ENCODE measurements at places on chromosomes 13 and 19.

DNA sequence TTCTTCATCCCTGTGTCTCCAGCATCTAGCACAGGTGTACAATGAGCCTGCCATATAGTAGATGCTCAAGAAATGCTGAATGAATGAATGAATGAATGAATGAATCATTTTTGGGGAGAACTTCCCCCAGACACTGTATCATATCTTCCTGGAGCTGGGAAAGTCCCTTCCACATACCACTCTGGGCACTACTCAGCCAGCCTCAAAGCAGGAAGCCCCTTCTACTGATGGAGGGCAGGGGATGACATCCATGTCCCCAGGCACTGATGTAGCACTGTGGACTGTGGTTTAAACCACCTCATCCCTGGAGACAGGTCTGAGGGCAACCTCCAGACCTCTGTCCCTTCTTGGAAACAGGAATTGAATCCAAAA lies 4.8 kb downstream of the GNA15 start:
- DNase-seq = no peak

DNA sequence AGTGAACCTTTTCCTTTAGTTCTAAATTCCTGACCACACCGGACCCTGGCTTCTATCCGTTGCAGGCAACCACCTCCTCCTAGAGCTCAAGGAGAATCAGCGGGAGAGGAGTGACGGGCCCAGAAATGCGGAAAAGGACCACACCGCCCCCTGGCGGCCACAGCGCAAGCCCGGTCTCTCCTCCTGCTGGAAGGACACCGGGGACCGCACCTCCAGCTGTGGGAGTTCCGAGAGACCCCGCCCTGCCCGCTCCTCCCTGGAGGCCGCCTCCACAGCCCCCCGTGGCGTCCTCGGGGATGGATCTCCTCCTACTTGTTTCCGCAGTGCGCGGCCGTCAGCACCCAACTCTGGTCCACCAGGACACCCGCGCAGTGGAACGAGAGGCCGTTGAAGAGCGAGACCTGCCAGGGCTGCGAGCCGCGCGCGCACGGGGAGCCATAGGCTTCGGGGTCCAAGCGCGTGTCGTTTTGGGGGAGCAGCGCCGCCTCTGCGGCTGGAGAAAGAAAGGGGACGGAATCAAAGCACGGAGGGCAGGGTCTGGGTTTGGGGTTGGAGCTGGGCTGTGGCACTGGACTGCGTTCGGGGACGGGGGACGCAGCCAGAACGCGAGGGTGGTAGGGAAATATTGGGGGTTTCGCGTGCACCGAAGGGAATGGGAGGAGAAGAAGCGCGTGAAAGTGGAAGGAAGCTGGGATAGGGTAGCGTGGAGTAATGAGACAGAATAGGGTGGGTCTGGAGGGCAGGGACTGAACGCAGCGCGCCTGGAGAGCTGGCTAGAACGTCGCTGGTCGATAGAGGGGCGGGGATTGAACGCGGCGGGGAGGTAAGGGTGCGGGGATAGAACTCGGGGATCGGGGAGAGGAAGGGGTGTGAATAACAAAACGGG lies 2.5 kb downstream of the KLK10 start:
- DNase-seq = no peak

- DNase-seq = no peak
Observed at GRCh38 chr13:66689628-66690027, 540.5 kb downstream of the PCDH9 start.

DNA sequence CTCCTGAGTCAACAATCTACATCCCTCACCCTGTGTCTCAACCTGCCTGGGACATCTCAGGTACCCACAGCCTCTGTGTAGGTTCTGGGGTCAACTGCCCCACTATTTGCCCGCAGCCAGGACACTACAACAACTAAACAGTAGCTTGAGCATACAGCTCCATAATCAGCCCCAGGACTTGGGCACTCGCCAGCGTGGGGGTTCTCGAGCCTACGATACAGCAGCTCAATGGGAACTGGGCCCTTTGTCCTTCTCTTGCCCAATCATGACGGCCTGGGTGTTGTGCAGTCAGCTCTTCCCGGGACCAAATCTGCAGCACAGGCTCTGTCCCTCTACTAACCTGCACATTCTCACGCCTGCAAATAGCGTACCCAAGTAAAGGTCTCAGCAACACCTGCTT lies 1.3 kb downstream of the ZNF180 start:
- no peak for DNase-seq

DNA sequence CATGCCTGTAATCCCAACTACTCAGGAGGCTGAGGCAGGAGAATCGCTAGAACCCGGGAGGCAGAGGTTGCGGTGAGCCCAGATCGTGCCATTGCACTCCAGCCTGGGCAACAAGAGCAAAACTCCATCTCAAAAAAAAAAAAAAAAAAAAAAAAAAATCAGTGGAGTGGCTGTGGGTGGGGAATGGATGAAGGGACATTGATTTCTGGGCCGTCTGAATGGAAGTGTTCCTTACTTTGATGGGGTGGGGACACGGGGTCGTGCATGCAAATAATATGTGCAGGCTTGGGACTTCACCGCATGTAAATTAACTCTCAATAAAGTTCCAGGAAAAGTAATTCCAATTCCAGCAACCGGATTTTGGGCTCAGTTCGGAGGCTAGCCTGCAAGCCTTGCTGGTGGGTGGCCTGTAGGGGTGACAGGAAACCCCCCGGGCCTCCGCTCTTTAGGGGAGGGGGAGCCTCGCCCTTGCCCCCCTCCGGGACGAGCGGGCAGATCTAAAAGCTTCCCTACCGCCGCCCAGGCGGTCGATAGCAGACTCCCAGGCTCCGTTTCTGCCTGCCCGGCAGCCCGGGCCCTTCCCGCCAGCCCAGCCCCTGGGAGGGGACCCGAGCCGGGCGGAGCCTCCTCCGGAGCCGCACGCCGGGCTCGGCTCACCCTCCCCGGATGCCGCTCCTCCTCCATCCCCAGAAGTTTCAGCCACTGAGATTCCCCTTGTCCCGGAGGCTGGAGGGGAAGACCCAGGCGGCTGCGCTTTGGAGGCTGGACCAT lies 48.0 kb upstream of the ADGRE5 start:
- peak; percentile 45 for DNase-seq

GRCh38 chr19:2978772-2979171 lies 1.4 kb downstream of the TLE6 start:
- no peak for DNase-seq
